ENCODE measurements at places on chromosomes 1 and 21. TPM values are rescaled to one million over a fixed set of nuclear protein-coding genes. Genes with fewer than 3 reads are reported as not detected.
A peak's percentile ranks its signal among the peaks of the same experiment; 100 is the strongest.

DNA sequence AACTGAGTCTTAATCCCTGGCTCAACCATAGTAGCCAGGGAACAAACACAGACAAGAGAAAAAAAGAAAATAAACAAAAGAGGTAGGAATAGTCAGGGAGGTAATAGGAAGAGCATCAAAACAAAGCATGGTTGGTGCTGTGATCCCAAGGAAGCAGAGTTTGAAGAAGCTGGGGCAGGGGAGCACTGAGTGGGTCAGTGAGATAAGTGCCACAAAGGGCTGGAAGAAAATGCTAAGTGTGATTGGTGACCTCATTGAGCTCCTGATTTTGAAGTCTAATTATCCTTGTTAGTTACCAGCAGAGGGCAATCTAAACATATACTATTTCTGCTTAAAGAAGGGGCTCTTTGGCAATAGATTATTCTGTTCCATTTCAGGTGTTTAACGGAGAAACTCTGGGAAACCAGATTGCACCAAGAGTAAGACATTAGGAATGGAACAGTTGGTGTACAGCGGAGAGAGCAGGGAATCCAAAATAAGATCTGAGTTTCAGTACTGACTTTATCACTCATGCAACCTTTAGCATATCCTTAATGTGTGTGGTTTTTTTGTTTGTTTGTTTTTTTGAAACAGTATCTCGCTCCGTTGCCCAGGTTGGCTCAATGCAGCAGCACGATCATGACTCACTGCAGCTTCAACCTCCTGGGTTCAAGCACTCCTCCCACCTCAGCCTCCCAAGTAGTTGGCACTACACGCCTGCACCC is 30.7 kb upstream of the KIAA1614 start:
- peak; percentile 81 for DNase-seq

DNA sequence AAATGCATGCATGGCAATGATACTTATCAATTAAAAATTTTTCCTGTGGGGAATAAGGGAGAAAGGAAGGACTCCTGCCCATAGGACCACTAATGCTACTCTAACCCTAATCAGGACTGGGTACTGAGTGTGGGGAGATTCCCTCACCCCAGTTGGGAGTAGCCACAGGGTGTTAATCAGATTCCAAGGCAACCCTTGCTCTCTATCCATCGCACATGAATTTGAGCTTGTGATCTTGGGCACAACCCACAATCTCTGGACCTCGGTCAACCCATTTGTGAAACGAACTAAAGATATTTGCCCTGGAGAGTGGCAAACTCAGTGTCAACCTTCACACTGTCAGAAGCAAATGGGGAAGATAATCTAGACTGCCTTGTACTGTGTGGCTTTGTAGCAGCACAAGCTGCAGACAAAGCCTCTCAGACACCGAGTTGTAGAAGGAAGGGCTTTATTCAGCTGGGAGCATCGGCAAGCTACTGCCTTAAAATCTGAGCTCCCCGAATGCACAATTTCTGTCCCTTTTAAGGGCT is 69.5 kb downstream of the SERINC2 start:
- DNase-seq, result peak; percentile 3

DNA sequence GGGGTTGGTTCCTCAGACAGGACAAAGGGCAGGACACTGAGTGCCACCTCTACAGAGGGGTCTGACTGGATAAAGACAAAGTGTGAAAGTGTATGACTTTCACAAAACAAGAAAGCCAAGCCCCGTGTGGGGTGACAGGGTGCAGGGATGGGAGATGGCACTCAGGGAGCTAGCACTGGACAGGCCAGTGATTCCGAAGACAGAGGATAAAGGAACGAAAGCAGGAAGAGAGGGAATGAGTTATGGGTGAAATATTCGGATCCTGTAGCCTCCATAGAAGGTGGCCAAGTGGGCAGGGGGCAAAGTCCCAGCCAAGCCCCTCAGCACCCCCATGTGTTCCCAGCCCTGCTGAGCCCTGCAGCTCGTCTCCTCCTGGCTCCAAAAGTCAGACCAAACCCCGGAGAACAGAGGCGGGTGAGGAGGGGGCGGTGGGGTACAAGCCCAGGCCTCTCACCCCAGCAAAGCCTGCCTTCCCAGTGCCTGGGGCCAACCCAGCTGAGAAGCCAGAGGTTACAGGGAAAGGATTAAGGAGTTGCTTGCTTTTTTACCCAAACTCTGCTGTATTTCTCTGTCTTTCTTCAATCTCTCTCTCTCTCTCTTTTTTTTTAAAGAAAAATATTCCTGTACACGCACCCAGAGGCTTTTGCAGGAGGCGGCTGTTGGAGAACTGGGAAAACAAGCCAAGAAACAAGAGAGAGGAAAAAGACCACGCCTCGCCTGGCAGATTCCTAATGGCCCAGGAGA is 14.0 kb upstream of the WASF2 start:
- no peak for DNase-seq

Gene MYOG
- not detected for total RNA-seq

GRCh38 chr1:92538413-92539061 is 51.8 kb upstream of the GFI1 start:
- no peak for DNase-seq

- no peak for DNase-seq
Measured at GRCh38 chr1:39076799-39077148, 50.6 kb downstream of the NDUFS5 start.

DNA sequence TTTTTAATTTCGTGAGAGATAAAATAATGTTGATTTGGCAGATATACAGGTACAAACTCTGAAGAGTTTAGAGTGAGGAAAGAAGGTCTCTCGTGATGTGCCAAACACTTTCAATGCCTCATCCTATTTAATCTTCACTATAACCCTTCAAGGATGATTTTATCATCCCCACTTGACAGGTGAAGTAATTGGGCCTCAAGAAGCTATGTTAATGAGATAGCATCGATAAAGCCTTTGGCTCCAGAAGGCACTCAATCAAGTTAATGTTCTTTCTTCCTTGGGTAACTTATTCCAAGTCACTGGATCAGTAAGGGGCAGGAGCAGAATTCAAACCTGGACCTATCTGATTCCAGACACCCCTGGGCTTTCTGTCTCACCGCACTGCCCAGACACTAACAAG is 7.2 kb downstream of the LMOD1 start:
- DNase-seq, result no peak

DNA sequence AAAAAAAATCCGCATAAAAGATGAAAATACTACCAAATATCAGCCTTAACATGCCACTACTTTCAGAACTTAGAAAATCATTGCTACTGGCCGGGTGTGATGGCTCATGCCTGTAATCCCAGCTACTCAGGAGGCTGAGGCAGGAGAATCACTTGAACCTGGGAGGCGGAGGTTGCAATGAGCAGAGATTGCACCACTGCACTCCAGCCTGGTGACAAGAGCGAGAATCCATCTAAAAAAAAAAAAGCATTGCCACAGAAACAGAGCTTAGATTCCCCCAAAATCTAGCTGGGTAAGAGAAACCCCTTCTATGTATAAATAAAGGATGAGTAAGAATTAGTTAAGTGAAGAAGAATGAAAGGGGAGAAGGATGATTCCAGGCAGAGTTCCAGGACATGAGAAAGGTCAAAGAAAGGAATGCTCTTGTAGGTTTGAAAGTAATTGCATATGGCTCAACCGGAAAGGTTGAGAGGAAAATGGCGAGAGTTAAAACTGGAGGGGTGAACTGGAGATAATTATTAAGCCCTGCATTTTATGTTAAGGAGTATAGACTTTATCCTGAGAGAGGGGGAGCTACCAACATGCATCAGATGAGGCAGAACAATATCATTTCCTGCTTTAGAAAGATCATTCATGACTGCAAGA is 19.7 kb upstream of the NRDC start:
- DNase-seq, result peak; percentile 83

DNA sequence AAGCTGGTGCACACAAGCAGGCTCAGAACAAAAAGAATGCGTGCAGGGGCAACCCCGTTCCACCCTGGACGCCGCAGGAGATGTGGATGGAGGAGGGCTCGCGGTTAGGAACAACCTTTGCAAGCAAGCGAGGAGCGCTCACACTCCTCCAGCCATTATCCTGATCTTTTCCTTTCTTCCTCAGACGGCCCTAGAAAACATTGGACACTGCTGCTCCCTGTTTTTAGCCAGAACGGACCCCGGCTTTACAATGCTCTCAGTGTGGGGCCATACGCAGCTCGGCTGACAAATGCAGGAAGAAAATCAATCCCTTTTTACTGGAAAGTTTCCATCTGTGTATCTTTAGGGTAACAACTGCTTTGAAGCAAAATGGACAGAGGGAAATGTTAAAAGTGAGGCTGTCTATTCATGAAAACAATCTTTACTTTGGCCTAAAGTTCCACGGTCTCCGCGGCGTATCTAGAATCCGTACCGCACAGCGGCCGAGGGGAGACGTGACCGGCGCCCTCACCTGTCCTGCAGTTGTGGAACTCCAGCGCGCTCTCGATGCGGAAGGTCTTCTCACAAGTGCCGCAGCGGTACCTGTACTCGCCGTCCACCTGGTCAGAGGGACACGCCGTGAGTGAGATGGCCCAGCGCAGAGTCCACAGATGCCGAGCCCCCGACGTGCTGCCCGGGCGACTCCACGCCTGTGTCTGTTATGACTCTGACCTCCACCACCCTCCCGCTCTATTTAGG is 44.0 kb downstream of the PRDM15 start:
- DNase-seq, result no peak

DNA sequence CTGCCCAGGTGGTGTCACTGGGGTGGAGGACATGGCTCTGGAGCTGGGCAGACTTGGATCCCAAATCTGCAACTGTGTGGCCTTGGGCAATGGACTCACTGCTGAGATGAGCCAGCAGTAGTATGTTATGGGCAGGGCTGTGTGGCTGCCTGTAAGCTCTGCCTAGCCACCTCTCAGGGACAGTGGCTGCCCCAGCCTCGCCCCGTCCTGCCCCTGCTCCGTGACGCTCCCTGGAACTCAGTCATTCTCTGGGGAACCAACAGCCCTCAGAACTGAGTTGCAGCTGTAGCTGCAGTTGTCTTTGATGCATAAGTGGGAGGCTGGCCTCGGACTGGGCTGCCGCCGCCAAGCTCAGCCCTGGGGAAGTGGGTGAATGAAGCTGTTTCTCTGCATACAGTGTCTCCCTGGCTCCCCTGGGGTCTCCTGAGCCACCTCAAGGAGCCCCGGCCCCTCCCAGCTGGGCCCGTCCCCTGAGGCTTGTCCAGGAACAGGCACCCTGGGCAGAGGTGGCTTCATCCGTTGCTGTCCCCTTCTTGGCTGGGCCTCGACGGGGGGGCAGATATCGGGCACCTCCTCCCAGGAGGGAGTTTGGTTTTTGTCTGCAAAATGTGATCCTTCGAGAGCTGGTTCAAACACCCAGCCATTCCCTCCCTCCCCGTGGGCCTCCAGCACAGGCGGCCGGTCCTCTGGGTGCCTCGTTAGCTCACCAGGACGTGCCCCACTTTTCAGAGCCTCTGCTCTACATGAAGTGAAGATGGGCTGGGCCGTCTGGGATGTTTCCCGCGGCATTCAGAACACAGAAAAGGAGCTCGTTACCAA is 26.2 kb upstream of the PLCH2 start:
- DNase-seq, result no peak

- peak; percentile 68 for DNase-seq
Measured at GRCh38 chr1:171160211-171160610, 24.9 kb upstream of the FMO2 start.

DNA sequence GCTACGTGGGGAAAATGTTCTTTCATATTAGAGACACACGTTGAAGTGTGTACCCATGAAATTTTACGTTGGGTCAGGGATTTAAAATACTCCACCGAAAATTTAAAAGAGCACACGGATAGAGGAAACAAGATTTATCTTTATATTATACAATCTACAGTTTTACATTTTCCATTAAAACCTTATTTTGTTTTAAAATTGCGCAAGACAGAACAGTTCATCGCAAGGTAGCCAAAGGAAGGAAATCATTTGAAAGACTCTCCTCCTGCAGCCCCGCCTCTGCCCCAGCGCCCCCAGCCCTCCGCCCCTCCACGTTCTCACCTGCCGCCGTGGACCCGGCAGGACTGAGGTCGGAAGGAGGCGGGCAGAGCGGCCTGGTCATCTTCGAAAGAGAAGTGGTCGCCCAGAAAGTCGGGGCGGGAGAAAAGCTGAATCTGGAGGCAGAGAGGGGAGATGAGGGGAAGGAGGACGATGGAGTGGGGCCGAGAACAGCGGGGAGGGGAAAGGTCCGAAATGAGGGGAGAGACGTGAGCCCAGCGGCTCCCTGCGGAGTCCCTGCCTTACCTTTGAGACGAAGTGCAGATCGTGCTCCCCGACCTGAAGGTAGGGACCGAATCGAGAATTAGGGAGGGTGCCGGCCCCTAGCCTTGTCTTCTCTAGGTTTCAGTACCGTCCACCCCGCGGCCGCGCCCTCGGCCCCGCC is 18.0 kb downstream of the CRYBG2 start:
- no peak for DNase-seq

Gene SON
- 301 TPM for total RNA-seq

GRCh38 chr1:12276225-12276624 is 46.4 kb downstream of the VPS13D start:
- no peak for DNase-seq

Data from renal cortical epithelial cell (primary cell).